LoVo (cell line): ENCODE measurements at places on chromosomes 16 and 17.

DNA sequence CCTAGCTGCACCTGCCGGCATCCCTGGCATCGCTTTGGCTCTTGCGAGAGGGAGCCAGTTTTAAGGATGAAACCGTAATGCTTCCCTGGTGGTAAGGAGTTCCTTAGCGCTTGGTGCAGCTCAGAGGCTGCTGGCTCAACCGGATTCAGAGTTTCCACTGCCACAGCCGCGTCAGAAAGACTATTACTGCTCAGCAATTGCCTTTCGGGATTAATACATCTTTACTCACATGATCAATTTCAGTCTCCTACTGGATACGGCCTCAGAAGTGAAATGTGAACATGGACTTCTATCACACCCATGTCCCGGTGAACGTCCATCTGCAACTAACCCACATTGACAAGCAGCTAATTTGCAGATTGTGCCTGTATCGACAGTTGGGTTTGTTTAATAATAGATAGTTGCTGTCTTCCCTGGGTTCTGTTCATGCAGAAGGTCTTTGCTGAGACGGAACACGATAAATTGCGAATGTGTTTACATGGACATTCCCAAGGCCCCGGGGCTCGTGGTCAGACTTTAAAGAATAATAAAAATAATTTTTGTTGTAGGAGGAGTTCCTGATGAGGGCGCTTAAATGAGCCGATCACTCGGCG is 175.4 kb downstream of the ENGASE start:
- DNase-seq = no peak

DNA sequence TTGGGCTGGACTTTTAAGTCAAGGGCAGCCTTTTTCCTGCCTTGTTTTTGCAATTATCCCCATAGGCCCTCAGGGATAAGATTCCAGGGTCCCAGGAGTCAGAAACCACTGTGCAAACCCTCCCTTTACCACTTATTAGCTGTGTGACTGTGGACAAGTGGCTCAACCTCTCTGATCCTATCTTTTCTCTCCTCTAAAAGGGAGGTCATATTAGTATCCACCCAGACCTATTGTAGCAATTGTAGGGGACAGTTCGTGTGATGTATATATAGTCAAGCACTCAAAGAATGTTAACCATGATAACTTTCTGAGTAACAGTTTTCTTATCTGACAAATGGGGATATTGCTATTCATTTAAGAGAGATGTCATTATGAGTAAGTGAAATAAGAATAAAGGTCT is 68.2 kb downstream of the IRX5 start:
- DNase-seq = no peak

DNA sequence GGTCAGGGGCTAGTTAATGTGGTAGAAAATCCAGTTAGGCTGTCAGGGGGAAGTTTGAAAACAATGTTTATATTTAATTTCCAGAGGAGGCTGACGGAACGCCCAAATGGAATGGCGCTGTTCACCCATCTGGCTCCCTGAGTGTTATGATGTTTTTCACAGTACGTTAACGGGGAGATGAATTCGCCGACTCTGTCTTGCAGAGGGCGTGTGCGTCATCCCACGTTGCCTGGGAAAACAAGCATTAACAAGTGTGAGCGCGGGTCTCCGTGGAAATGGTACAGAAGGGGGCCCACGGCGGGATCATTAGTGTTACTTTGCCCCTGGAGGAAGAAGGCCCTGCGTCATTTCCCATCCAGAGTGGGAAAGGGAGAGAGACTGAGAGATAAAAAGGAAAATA is 29.6 kb downstream of the RGS9 start:
- no peak for DNase-seq

DNA sequence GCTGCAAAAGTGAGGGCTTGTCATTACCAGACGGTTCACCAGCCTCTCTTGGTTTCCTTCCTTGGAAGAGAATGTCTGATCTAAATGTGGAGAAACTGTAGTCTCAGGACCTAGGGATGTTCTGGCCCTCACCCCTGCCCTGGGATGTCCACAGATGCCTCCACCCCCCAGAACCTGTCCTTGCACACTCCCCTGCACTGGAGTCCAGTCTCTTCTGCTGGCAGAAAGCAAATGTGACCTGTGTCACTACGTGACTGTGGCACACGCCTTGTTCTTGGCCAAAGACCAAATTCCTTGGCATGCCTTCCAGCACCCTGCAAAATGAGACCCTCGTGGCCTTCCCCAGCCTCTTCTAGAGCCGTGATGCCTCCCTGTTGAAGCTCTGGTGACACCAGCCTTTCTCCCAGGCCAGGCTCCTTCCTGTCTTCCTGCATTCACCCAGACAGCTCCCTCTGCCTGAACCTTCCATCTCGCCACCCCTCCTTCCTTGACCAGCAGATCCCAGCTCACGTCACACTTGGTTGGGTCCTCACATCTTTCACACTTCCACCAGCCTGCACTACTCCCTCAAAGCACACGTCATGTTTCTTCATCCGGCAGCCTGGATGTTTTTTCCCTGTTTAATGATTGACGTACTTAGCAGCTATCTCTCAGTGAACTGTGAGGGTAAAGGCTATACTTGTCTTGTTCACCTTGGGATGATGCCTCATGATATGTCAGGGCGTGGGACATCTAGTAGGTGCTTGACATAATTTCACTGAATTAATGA is 4.3 kb downstream of the ZNF768 start:
- DNase-seq = no peak

DNA sequence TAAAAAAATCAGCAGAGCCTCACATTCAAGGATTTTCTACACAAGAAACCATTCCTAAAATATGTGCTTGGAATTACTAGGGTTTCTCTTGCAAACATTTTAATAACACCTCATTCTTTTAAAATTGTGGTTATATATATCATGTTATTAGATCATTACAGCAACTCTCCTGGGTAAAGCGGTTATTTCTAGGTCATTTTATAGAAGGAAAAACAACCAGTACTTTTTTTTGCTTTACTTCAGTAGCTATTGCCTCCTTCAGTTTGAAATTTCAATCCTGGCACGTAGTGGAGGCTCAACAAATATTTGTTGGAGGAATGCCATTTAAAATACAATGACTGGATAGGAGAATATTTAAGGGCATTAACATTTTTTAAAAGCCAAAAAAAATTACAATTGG is 220.6 kb downstream of the CDRT15L2 start:
- no peak for DNase-seq

DNA sequence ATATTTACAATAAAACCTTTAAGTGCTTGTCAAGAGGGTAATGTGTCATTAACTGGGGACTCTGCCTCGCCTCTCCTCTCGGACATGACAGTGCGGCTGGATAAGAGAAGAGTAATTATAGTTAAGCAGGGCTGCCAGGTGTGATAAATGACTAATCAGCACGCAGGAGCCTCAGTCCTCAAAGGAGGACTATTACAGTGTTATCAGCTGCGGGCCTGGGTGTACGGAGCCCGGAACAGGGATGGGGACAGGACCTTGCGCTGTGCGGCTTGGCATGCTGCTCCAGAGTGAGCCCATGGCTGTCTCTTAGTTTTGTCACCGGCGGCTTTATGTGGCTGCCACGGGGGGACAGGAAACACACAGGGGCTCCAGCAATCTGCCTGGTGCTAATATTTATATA is 607.2 kb downstream of the MAF start:
- DNase-seq = no peak

DNA sequence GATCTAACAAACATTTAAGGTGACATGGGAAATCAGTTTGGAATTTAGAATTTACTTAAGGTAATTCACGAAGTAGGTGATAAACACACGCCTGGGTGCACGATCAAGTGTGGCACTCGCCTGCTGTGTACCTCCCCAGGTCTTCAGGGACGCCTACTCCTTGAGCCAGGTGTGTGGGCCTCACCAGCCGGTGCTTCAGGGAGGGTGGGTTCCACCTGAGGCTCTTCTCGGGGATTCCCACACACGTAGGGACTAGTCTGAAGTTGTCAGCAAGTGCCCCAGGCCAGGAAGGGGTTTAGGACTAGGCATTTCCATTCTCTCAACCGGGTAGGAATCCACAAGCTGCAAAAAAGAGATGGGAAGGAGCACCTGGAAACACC is 9.8 kb upstream of the NAT9 start:
- DNase-seq = no peak

GRCh38 chr16:969508-970385 is 1.0 kb downstream of the LMF1 start:
- DNase-seq = no peak

DNA sequence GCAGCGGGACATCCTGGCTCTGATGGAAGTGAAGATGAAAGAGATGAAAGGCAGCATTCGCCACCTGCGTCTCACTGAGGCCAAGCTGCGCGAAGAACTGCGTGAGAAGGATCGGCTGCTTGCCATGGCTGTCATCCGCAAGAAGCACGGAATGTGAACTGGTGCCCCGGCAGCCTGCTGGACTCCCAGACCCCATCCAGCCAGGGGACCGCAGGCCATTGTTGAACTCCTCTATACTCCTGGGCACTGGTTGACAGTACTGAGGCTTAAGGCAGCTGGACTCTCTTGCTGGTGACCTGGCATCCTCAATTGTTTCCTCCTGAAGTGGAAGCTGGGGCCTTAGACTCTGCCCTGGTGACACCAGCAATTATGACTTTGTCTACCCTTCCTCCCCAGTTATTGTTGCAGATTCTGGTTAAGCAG is 1.2 kb downstream of the THAP11 start:
- DNase-seq = no peak

- peak; percentile 55 for DNase-seq
These were observed 246.2 kb downstream of the KATNIP start for GRCh38 chr16:27795992-27796614.

- no peak for DNase-seq
These were observed 58.3 kb downstream of the CCT6B start for GRCh38 chr17:34902831-34903547.

- no peak for DNase-seq
These were observed 43.7 kb upstream of the METRNL start for GRCh38 chr17:83035722-83036121.

GRCh38 chr17:43669971-43670644 is 8.4 kb upstream of the MEOX1 start:
- DNase-seq = no peak

DNA sequence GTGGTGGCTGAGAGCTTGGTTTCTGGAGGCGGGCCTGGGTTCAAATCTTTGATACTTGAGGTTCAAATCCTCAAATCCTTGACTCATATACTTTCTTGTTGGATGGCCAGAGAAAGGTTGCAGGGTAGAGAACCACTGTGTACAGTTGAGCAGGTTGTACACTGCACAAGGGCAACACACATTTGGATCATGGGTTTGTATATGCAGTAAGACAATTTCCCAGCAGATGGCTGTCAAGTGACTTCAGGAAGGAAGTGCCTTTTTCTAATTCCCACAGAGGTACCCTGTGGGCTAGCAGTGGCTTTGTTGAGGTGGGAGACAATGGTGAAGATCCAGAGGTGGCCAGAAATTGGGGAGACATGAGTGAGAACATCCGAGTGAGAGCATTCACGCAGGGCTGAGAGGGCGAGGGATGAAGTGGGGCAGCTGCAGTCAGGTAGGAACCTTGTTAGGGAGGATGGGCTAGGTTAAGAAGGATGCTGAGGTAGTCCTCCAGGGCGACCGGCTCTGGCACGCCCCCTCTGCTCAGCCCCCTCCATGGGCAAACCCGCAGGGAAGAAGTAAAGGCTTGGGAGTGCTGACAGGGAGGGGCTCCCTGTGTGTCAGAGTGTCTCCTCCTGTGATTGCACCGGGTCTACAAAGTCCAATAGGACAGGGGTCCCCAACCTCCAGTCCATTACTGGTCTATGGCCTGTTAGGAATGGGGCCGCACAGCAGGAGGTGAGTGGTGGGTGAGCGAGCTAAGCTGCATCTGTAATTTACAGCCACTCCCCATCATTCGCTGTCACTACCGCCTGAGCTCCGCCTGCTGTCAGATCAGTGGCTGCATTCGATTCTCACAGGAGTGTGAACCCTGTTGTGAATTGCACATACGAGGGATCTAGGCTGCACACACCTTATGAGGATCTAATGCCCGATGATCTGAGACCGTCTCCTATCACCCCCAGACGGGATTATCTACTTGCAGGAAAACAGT is 2.7 kb downstream of the C16orf89 start:
- DNase-seq = no peak

- no peak for DNase-seq
These were observed 110.4 kb downstream of the PITPNC1 start for GRCh38 chr17:67487506-67487905.
